Stimulated activated CD4-positive, alpha-beta T cell treated with anti-CD3 and anti-CD28 coated beads, Interleukin-12 subunit alpha, Interleukin-12 subunit beta, amount 100 ng/mL, for 48 hours (primary cell): ENCODE measurements at places on chromosomes 6 and 20.

GRCh38 chr6:150099546-150099945 lies 30.6 kb upstream of the ULBP3 start:
- DNase-seq = no peak

DNA sequence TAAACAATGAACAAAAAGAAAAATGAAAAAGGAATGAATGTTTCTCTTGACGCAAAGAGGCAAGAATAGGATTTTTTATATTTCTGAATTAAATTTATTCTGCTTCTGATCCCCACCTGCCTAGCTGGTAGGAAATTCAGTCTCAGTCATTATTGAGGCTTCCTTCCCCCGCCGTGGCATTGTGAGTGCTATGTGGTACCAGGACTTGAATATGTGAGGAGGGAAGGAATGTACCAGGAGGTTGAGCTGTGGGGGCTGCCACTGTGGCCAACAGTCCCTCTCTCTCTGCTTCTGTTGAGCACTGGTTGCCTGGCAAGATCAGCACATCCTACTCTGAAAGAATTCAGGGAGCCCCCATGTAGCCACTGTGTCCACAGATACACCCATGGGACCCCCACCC lies 368.1 kb upstream of the JARID2 start:
- DNase-seq = no peak

- peak; percentile 16 for DNase-seq
Measured at GRCh38 chr6:31952140-31952805, 6.4 kb downstream of the CFB start.

DNA sequence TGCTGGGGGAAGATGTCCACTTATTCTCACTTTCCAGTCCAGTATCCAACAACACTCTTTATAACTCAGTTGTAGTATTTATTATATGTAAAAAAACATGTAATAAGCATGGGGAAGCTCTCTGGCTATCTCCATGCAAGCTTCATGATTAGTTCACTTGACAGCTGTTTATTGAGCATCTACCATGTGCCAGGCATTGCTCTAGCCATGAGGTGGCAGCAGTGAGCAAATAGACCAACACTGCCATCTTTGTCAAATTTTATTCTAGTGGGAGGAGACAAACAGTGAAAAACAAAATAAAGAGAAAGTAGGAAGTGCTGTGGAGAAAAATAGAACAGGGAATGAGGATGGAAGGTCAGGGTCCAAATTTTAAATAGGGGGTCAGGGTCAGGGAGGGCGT lies 131.8 kb downstream of the CFAP61 start:
- DNase-seq = no peak
